ENCODE measurements at places on chromosomes 3 and 15.

GRCh38 chr15:55823699-55824340 lies 80.9 kb upstream of the PRTG start:
- DNase-seq, result no peak

DNA sequence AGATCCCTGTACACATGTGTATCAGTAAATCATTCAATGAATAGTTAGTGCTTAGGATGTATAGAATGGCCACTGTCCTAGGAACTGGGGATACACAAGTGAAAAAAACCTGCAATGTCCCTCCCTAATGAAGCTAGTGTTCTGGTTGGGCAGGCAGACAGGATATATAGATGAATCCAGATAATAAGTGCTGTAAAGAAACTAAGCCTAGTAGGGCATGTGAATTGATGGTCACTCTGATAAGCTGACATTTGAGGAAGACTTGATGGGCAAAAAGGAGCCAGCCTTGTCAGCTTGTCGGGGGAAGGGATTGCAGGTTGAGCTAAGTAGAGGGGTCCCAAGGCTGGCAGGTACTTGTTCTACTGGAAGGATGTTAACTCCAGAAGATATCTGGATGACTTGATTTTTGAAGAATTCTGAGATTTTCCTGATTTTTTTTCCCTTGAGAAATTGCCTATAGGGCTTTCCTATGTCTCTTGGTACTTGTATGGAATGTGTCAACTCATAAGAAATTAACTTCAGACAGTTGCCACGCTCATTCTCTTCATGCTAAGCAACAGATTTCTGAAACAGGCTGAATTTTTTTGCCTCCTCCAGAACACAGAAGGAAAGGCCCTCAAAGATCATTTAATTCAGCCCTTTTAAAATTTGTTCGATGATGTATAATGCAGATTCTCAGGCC lies 6.3 kb upstream of the KIF23 start:
- DNase-seq, result no peak

DNA sequence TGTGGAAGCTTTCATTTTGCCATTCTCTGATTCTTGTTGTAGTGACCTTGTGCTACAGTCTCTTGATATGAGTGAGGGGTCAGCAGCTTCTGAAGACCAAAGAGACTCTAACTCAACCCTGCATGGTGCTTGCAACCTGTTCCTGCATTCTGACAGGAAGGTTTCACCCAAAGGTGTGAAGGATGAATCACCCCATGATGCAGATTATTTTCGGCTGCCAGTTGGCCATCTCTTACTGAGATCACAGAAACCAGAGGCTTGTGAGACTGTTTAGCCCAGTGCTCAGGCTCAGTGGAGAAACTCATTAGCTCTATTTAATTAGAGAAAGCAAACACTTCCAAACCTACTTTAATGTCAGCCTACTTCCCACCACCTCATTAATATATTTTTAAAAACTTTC lies 29.2 kb upstream of the TPRG1 start:
- no peak for DNase-seq

GRCh38 chr3:27945229-27945628 lies 223.1 kb upstream of the EOMES start:
- DNase-seq, result no peak

- no peak for DNase-seq
Measured at GRCh38 chr3:149559525-149559924, 85.0 kb downstream of the TM4SF4 start.

DNA sequence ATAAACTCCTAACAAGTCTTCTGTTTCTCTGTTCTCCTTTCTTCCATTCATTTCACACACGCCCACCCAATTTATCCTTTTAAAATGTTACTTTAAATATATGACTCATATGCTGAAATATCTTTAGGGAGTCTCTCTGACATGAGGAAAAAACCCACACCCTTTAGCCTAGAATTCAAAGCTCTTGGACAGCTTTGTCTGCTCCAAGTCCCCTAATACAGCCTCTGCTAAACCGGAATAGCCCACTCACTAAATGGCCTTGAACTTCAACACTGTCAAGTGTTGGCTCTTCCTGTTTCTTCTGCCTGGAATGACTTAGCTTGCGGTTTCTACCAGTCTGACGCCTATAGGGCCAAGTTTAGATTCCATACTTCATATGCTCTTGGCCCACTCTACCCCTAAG lies 3.3 kb upstream of the CD96 start:
- no peak for DNase-seq

- DNase-seq, result no peak
Measured at GRCh38 chr3:60764870-60765269, 486.4 kb downstream of the FHIT start.

DNA sequence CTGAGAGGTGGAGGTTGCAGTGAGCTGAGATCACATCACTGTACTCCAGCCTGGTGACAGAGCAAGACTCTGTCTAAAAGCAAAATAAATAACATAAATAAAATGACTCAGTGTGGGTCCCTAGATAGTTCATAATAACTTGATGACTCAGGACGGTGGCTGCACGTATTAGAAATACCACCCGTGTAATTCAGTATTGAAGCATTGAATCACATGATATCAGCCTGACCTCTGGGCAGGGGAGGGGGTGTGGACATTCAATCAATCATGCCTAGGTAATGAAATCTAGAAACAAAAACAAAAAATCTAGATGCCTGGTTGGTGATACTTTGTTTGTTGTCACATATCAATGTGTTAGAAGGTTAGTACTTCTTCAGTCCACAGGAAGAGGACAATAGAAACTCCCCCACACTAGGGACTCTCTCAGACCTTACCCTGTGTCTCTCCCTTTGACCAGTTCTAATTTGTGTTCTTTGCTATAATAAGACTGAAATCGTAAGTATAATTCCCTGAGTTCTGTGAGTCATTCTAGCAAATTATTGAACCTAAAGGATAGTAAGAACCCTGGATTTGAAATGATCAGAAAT lies 177.3 kb downstream of the GAP43 start:
- no peak for DNase-seq

- DNase-seq, result no peak
Measured at GRCh38 chr15:57586661-57587424, 4.9 kb upstream of the MYZAP start.

GRCh38 chr3:47399531-47400270 lies 18.9 kb downstream of the PTPN23 start:
- no peak for DNase-seq

- peak; percentile 50 for DNase-seq
Measured at GRCh38 chr3:82133070-82133606, 371.7 kb upstream of the GBE1 start.

DNA sequence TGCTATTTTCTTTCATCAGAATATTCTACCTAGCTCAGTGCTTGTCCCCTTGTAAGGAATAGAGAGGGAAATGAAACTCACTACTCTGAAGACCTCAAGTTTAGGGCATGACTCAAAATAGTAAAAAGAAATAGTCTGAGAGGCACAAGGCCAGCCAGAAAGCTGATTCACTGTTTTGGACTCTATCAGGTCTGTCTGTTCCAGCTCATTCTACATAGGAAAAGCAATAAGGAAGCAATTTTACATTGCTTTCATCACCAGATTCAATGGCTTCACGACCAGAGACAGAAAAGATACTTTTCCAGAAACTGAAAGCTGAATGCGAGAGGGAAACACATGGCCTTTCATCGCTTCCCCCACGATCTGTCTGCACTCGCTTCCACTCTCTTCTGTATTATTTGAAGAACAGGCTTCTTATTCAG lies 276.0 kb downstream of the GBE1 start:
- DNase-seq, result no peak

GRCh38 chr3:141373768-141374526 lies 5.6 kb downstream of the ZBTB38 start:
- no peak for DNase-seq

DNA sequence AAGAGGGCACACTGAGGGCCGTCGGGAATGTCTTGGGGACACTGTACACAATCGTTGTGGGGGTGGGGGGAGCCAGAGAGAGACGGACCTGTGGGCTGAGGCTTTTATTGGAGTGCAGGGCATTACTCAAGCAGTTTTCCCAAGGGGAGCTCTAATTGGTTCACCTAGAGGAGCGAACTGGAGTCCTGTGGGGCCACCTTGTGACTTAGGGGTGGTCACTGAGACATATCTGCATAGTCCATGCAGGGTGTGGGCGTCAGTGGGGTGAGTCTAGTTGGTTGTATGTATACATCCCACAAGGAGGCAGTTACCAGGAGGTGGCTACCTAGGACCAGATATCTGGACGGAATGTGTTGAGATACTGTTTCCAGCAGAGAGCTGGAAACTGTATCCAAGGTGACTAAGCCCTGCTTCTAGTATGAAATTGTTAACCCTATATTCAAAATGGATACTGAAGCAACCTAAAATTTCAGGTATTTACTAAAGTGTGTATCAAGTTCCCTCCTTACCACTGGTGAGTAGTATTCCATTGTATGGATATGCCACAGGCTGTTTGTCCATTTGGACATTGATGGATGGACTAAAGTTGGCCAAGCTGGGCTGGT lies 2.6 kb upstream of the PIGZ start:
- DNase-seq, result no peak

- DNase-seq, result no peak
Measured at GRCh38 chr15:55928955-55929354, 64.5 kb downstream of the NEDD4 start.

DNA sequence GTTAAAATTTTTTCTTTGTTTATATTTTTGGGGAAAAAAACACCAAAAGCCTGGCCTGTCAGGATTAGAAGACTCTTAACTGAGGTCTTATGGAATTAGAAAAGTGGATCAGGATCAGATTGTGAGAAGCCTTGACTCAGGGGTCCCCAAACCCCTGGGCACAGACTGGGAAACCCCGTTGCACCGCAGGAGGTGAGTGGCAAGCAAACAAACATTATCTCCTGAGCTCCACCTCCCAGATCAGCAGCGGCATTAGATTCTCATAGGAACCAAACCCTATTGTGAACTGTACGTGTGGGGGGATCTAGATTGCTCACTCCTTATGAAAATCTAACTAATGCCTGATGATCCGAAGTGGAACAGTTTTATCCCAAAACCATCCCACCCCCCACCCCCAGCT lies 117.2 kb downstream of the TCF12 start:
- DNase-seq, result no peak

DNA sequence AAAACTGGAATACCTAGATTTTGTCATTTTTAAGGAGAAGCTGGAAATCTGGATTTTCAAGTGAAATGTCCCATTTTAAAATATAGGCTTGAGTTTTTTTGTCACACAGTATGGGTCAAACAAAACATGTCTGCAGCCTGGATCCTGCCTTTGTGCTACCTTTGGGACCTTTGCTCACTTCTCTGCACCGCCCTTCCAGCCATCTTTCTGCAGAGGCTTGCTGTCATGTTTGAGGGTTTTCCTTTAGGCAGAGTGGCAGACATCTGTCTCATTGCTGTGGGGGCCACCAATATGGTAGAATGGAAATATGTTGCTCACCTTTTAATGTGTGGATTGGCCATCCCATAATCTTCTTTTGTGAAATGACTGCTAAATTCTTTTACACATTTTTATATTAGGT lies 136.3 kb downstream of the EEFSEC start:
- no peak for DNase-seq

GRCh38 chr3:98612996-98613517 lies 19.6 kb upstream of the CPOX start:
- no peak for DNase-seq

- no peak for DNase-seq
Measured at GRCh38 chr3:9165421-9165820, 84.0 kb downstream of the SRGAP3 start.

GRCh38 chr3:63762934-63763550 lies 56.1 kb upstream of the C3orf49 start:
- no peak for DNase-seq

DNA sequence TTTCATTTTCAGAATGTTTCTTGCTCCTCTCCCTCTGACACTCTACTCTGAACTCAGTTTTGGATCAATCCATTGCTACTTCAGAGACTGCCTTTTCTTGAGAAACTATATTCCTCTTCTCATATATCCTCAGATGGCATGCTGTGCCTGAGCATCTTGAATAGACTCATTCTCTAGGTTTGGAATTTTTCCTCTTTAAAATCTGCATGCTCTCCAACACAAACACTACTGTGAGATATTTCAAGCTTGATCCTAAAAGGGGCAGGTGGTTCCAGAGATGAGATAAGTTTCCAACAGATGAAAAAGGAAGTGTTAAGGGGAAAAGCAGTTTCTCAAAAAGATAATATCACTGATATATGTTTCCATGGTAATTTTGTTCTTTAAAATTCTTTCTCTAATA lies 742.2 kb upstream of the EPHA6 start:
- no peak for DNase-seq

- no peak for DNase-seq
Measured at GRCh38 chr3:119176778-119177177, 3.4 kb downstream of the UPK1B start.

GRCh38 chr3:115127208-115127607 lies 19.9 kb downstream of the ZBTB20 start:
- no peak for DNase-seq
